Daoy (cell line): ENCODE measurements at places on chromosomes 3 and 15. TPM values are rescaled to one million over a fixed set of nuclear protein-coding genes. Genes with fewer than 3 reads are reported as not detected.

SV2B gene
- 0.15 and 1.1 TPM in 2 replicates for total RNA-seq

B3GALNT1 gene
- total RNA-seq, result 23.1 and 28.4 TPM in 2 replicates

STAC gene
- total RNA-seq, result 3.5 and 8.0 TPM in 2 replicates

GOLGA8T gene
- total RNA-seq, result 1.5 TPM in 1 of 2 replicates, not detected in the other

PLA2G4E gene
- total RNA-seq, result not detected in 2 replicates

SI gene
- total RNA-seq, result not detected in 2 replicates

BLM gene
- 23.5 and 24.8 TPM in 2 replicates for total RNA-seq

TRPM1 gene
- not detected in 2 replicates for total RNA-seq

DISP2 gene
- 0.51 and 1.1 TPM in 2 replicates for total RNA-seq

DUOXA1 gene
- not detected in 2 replicates for total RNA-seq

RFX7 gene
- 2.6 and 3.2 TPM in 2 replicates for total RNA-seq

GOLGA6L9 gene
- 2.0 and 2.1 TPM in 2 replicates for total RNA-seq

STXBP5L gene
- 0.09 and 0.17 TPM in 2 replicates for total RNA-seq

SLC51B gene
- total RNA-seq, result not detected in 2 replicates

SLC28A2 gene
- not detected in 2 replicates for total RNA-seq

FBXW12 gene
- total RNA-seq, result not detected in 2 replicates

ITPKA gene
- 5.0 and 7.7 TPM in 2 replicates for total RNA-seq

DZIP1L gene
- total RNA-seq, result 8.2 and 9.7 TPM in 2 replicates

NUDT16 gene
- total RNA-seq, result 10.1 and 13.1 TPM in 2 replicates

HDGFL3 gene
- 134 and 146 TPM in 2 replicates for total RNA-seq

GREM1 gene
- 34.4 and 35.3 TPM in 2 replicates for total RNA-seq

COX17 gene
- total RNA-seq, result 35.9 and 62.8 TPM in 2 replicates

TEX55 gene
- not detected in 2 replicates for total RNA-seq

GOLGA8G gene
- total RNA-seq, result 0.21 TPM in 1 of 2 replicates, not detected in the other

PCLAF gene
- total RNA-seq, result 56.8 and 61.5 TPM in 2 replicates

PLSCR5 gene
- total RNA-seq, result not detected in 2 replicates

GPR87 gene
- 0.40 and 0.77 TPM in 2 replicates for total RNA-seq

GHSR gene
- not detected in 2 replicates for total RNA-seq
